Liver (tissue), 10 donors: ENCODE measurements at places on chromosomes 3 and 15.

- no peak for DNase-seq
- H3K36me3 ChIP-seq = peaks cover 3% of the 10 kb centered on the region
- H3K27ac ChIP-seq = no peak overlapping the region
- H3K27me3 ChIP-seq = no peaks in the 10 kb centered on the region
Observed at GRCh38 chr3:49378249-49378895, 20.2 kb upstream of the GPX1 start.

GRCh38 chr3:181794011-181794790 is 82.5 kb downstream of the SOX2 start:
- H3K4me1 ChIP-seq = no peaks in the 10 kb centered on the region
- no peaks in the 10 kb centered on the region for H3K36me3 ChIP-seq
- no peaks in the 10 kb centered on the region for H3K27me3 ChIP-seq
- no peak for DNase-seq
- no peak overlapping the region for H3K27ac ChIP-seq

GRCh38 chr3:100089812-100090668 is 24.3 kb downstream of the FILIP1L start:
- H3K36me3 ChIP-seq = no peaks in the 10 kb centered on the region
- no peak overlapping the region for H3K27ac ChIP-seq
- no peaks in the 10 kb centered on the region for H3K27me3 ChIP-seq
- H3K4me1 ChIP-seq = no peaks in the 10 kb centered on the region
- H3K4me3 ChIP-seq = no peak overlapping the region
- no peak for DNase-seq

DNA sequence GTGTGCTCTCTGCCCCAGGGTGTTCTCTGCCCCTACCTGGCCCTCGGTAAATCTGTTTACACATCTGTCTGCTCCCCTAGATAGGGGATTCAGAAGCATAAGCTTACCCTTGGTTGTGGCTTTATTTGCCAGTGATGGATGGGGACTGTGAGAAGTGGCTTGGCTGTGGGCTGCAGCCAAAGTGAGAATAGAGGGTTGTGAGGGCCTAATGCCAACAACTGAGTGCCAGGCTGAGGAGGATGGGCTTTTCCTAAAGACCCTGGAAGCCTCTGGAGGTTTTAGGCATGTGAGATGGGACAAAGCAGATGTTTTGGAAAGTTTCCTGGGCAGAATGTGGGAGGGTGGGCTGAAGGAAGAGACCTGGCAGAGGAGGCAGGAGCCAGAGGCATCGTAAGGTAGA is 15.4 kb upstream of the APEH start:
- no peak overlapping the region for H3K27ac ChIP-seq
- no peak for DNase-seq
- no peaks in the 10 kb centered on the region for H3K4me1 ChIP-seq
- H3K27me3 ChIP-seq = no peaks in the 10 kb centered on the region
- H3K36me3 ChIP-seq = no peaks in the 10 kb centered on the region
- H3K4me3 ChIP-seq = no peak overlapping the region

DNA sequence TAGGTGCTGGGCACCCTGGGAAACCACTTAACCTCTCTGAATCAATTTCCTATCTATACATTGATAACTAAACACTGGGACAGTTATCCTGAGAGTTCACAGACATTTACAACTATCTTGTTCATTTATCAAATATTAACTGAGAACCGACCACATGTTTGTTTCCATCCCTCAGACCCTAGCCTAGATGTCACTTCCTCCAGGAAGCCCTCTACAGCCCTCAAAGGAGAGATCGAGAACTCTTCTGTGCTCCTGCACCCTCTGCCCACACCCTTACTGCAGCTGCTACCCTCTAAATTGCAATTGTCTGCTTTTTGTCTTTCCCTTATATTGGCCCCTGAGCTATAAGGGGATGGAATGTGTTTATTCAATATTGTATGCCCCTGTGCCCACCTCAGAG is 46.1 kb downstream of the SRGAP3 start:
- no peak overlapping the region for H3K4me3 ChIP-seq
- no peaks in the 10 kb centered on the region for H3K36me3 ChIP-seq
- H3K4me1 ChIP-seq = no peaks in the 10 kb centered on the region
- no peak overlapping the region for H3K27ac ChIP-seq

DNA sequence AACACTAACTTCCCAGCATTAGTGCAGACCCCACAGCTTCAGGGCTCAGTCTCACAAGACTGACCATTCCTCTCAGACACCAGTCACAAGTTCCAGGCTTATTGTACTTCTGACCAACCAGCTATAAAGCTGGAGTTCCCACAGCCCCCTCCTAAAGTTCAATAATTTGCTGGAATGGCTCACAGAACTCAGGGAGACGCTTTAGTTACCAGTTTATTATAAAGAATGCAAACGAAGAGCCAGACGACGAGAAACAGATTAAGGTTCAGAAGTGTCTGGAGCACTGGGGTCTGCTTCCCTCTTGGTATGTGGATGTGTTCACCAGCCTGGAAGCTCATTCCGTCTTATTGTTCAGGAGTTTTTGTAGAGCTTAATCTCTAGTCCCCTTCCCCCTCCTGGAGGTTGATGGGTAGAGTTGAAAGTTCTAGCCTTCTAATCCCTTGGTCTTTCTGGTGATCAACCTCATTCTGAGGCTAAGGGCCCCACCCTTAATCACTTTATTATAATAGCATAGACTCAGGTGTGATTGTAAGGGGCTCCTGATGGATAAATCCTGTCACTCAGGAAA is 4.8 kb upstream of the CSRNP1 start:
- H3K27me3 ChIP-seq = no peaks in the 10 kb centered on the region
- no peaks in the 10 kb centered on the region for H3K36me3 ChIP-seq
- no peak for DNase-seq
- no peak overlapping the region for H3K4me3 ChIP-seq

GRCh38 chr15:55993804-55994560 is 570 bp upstream of the NEDD4 start:
- peak overlapping the region; percentile 80 for H3K27ac ChIP-seq
- H3K4me1 ChIP-seq = peaks cover 14% of the 10 kb centered on the region
- no peak for DNase-seq
- H3K36me3 ChIP-seq = no peaks in the 10 kb centered on the region

GRCh38 chr15:79381593-79381992 is 50.5 kb upstream of the MINAR1 start:
- DNase-seq = no peak
- no peak overlapping the region for H3K27ac ChIP-seq
- no peak overlapping the region for H3K4me3 ChIP-seq
- H3K36me3 ChIP-seq = no peaks in the 10 kb centered on the region
- H3K27me3 ChIP-seq = no peaks in the 10 kb centered on the region

- H3K4me1 ChIP-seq = no peaks in the 10 kb centered on the region
- DNase-seq = no peak
- no peak overlapping the region for H3K4me3 ChIP-seq
- H3K27ac ChIP-seq = no peak overlapping the region
- no peaks in the 10 kb centered on the region for H3K36me3 ChIP-seq
Observed at GRCh38 chr15:80787316-80787715, 8.1 kb downstream of the CEMIP start.

- no peaks in the 10 kb centered on the region for H3K4me1 ChIP-seq
- no peak for DNase-seq
- H3K36me3 ChIP-seq = no peaks in the 10 kb centered on the region
Observed at GRCh38 chr3:69671082-69671952, 67.9 kb upstream of the MITF start.

DNA sequence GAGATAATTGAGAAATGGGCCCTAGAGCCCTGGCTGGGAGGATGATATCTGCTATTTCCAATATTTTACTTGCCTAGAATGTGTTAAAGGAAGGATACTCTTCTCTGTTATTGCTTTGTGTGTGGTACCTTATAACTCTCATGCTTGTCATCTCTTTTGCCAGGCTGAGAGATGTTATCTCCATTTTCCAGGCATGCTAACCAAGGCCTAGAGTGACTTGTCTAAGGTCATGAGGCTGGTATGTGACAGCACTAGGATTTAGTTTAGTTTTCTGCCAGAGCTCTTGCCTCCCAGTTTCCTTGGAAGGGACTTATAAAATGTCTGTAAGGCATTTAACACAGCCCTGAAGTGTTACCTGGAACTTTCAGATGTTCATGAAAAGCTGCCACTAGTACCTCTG is 1.4 kb downstream of the CLK3 start:
- H3K4me1 ChIP-seq = peaks cover 32% of the 10 kb centered on the region
- peaks cover 25% of the 10 kb centered on the region for H3K36me3 ChIP-seq
- peak overlapping the region; percentile 95 for H3K27ac ChIP-seq
- DNase-seq = no peak

GRCh38 chr3:184491867-184492615 is 69.5 kb upstream of the EPHB3 start:
- no peak overlapping the region for H3K4me3 ChIP-seq
- H3K36me3 ChIP-seq = no peaks in the 10 kb centered on the region
- H3K27me3 ChIP-seq = peaks cover 3% of the 10 kb centered on the region

- no peak overlapping the region for H3K4me3 ChIP-seq
- peak overlapping the region; percentile 63 for H3K27ac ChIP-seq
- H3K27me3 ChIP-seq = no peaks in the 10 kb centered on the region
Observed at GRCh38 chr3:29324180-29324651, 43.3 kb downstream of the RBMS3 start.

DNA sequence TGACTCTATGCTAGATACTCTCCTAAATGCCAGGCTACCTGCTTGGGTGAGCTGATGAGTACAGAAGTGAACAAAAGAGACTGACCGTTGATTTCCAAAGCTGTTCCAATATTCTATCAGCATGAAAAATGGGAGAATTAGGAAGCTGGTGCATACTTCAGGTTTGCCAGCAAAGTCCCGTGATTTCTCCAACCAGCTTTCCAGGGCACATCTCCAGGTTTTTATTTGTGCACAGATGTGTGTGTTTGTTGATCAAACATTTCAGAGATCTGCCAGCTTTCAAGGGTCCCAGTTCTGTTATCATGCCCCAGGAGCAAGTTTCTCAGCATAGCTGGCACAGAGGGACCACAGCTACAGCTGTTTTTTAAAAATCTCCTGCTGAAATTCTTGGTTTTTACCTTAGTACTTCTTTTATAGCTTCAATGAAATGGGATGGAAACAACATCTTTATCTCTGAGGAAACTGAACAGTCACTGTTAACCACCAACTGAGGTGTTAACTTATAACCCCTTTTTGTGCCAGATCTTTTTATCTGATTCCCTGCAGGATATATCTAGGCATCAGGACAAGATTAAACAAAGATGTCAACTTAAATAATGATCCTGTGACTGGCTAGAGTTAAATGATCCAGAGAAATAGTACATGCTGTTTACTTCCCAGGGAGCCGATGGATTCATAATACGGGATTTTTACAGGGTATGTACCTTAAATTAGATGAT is 380.8 kb downstream of the GRM7 start:
- DNase-seq = no peak
- H3K27me3 ChIP-seq = no peaks in the 10 kb centered on the region
- no peak overlapping the region for H3K27ac ChIP-seq
- no peak overlapping the region for H3K4me3 ChIP-seq
- no peaks in the 10 kb centered on the region for H3K36me3 ChIP-seq
- H3K4me1 ChIP-seq = peaks cover 10% of the 10 kb centered on the region

- no peaks in the 10 kb centered on the region for H3K36me3 ChIP-seq
- DNase-seq = no peak
- H3K4me3 ChIP-seq = no peak overlapping the region
- H3K27me3 ChIP-seq = no peaks in the 10 kb centered on the region
- H3K4me1 ChIP-seq = no peaks in the 10 kb centered on the region
- H3K27ac ChIP-seq = no peak overlapping the region
Observed at GRCh38 chr3:140822401-140823047, 119.1 kb upstream of the SLC25A36 start.

- H3K4me1 ChIP-seq = peaks cover 9% of the 10 kb centered on the region
- no peak overlapping the region for H3K4me3 ChIP-seq
- DNase-seq = no peak
- H3K27ac ChIP-seq = no peak overlapping the region
Observed at GRCh38 chr3:14872706-14873105, 53.9 kb downstream of the FGD5 start.

DNA sequence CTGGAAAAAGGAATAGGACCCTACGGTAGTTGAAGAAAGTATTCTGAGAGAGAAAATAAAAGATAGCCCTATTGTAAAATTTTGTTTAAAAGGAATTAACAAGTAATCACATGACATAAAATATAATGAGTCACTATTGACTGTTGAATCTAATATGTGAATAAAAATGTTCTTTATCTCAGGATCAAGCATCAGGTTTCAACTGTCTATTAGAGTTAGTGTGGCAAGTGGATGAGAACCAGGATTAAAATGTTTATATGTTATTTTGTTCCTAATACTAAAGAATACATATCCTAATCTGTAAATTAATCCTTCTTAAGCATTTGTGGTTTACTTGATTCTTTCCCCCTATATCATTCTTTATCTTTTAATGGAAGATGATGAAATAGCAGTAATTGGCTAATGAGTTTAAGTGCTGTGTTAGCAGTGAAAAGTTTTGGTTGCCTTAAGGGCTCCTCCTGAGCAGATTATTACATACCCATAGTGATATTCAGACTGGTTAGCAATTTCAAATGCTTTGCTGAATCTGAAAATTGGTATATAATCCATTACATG is 101.8 kb upstream of the BCHE start:
- no peaks in the 10 kb centered on the region for H3K36me3 ChIP-seq
- no peak overlapping the region for H3K4me3 ChIP-seq

GRCh38 chr3:150875548-150875947 is 29.7 kb downstream of the MINDY4B start:
- H3K4me1 ChIP-seq = no peaks in the 10 kb centered on the region
- H3K27ac ChIP-seq = no peak overlapping the region
- no peaks in the 10 kb centered on the region for H3K36me3 ChIP-seq
- no peak overlapping the region for H3K4me3 ChIP-seq
- no peaks in the 10 kb centered on the region for H3K27me3 ChIP-seq

DNA sequence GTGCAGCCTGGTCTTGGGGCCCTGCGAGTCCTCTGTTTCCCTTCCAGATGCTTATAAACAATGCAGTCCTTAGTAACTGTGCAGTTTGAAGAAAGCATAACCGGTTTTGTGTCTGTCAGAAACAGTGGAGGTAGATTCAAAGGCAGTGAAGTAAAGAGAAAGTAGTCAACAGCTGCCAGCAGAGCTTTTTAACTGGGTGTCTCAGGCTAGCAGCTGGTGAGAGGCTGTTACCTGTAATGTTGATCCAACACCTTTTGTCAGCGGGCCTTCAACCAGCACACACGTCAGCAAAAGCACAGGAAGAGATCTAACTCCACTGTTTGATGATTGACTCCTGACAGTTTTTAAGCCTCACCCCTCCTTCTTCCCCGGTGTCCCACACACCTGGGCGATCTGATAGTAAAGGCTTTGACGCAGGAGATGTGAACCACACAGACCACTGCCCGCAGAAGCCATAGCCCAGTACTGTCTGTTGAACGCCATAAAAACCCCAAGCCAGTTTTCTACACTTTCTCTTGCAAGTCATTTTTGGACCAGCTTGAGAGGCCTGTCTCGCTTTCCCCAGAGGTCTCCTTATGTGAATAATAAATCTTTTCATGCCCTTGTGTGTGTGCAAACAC is 178.0 kb downstream of the FMN1 start:
- H3K27me3 ChIP-seq = no peaks in the 10 kb centered on the region
- H3K4me1 ChIP-seq = no peaks in the 10 kb centered on the region
- H3K36me3 ChIP-seq = no peaks in the 10 kb centered on the region
- H3K27ac ChIP-seq = no peak overlapping the region
- no peak overlapping the region for H3K4me3 ChIP-seq

GRCh38 chr3:149967086-149967685 is 3.5 kb downstream of the PFN2 start:
- peaks cover 21% of the 10 kb centered on the region for H3K4me1 ChIP-seq
- no peak overlapping the region for H3K4me3 ChIP-seq
- H3K27ac ChIP-seq = no peak overlapping the region
- no peaks in the 10 kb centered on the region for H3K27me3 ChIP-seq
- no peak for DNase-seq
